ENCODE measurements at places on chromosomes 12 and 14.

DNA sequence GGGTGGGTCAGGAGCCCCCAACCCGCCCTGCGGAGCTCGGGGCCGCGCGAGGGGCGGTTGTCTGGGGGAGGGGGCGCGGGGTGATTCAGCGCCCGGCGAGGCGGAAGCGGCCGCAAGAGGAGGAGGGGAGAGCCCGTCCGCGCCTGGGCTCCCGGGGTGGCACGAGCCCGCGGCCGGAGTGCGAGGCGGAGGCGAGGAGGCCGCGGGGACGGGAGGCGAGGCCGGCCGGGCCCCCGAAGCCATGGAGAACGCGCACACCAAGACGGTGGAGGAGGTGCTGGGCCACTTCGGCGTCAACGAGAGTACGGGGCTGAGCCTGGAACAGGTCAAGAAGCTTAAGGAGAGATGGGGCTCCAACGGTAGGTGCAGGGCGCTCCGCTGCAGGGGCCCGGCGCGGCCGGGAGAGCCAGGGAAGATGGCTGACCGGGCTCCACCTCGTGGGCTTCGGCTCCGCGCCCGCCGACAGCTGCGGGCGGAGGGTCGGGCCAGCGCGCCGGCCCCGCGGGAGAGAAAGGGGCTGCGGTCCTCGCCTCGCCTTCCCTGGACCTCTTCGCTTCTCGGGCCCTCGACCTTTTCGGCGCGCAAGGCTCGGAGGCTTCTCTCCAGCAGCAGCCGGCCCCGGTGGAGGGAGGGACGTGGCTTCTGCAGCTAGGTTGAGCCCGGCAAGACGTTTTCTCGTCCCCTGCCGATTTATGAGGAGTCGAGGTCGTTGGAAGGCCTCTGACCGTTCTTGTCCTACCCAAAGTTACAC lies 677 bp downstream of the ATP2A2 start:
- DNase-seq = peak; percentile 35

DNA sequence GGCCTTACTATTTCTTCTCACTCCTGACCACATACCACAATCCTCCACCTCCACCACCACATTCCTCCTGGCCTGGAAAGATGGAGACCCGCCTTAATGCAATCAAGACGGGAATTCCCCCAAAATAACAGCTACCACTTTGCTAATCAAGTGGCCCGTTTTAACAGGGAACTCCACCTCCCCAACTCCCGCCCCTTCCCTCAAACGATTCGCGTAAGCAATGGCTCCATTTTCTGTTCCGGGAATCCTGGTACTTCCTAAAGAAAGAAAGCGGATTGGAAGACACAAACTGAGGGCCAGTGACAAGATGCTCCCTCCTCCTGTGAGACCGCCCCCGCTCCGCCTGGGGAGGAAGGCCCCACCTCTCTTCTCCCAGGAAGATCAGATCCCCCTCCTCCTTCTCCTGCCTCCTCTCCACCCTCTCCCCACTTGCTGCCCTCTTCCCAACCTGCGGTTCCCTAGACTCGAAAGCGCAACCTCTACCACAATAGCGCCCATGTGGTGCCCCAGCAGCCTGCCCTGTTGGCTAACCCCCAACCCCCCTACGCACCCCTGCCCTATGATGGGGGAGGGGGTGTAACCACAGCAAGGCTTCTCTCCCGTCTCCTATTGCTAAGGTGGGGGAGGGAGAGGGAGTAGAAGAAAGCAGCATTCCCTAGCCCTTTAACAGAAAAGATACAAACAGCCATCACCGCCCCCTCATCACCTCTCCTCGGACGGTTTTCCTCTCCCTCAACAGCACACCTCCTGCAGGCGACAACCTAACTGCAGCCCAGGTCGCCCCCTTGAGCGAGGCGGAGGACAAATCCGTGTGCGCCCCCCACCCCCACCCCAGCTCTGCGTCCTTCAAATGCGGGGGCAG lies 777 bp downstream of the ARF3 start:
- DNase-seq = peak; percentile 97

- DNase-seq = peak; percentile 88
These were observed 133.5 kb downstream of the KCNK10 start for GRCh38 chr14:88189417-88190191.

DNA sequence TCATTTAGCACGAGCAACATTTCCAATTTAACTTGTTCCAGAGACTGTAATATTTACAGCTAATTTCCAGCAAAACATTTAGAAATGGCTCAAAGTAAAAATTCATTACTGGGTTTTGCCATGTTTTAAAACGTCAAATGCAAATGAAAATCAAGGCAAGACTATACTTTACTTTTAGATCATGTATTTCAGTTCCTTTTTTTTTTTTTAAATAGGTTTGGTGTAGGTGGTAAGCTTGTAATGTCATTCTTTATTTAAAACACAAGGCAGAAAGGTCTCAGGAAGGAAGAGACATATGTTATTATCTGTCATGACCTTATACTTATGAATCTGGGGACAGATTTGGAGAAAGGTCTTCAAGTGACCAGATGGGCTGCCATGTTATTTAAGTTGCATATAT lies 54.1 kb downstream of the GRIP1 start:
- DNase-seq = no peak

- DNase-seq = no peak
These were observed 68.8 kb upstream of the IFNG-AS1 start for GRCh38 chr12:67920413-67920812.

GRCh38 chr12:70664465-70664881 lies 27.2 kb upstream of the PTPRB start:
- DNase-seq = no peak
